ENCODE measurements at places on chromosomes 16 and 17.
A peak's percentile ranks its signal among the peaks of the same experiment; 100 is the strongest.

DNA sequence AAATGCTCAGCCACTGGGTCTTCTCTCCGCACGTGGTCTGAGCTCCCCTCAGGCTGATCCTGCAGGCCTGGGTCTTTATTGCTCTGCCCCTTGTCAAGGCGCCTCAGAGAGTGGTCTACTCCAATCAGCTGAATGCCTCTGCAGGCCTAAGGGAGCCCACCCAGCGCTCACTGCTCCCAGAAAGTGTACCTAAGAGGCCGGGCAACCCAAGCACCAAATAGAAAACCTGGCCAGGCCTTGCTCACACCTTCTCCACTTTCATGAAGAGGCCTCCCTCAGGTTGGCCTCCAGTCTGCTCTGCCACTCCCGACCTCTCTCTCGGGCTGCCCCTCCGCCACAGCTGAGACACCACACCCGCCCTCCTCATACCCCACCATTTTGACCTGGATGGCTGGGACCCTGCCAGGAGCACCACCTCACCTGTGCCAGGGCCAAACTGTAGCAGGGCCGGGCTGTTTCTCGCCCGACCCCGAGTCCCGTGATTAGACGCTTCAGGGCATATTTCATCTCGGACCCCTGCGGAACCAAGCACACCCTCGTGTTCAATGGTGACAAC lies 665 bp downstream of the MYBBP1A start:
- no peaks in the 10 kb centered on the region for H3K27me3 ChIP-seq
- no peak for DNase-seq
- H3K4me1 ChIP-seq, result peaks cover 23% of the 10 kb centered on the region
- peak overlapping the region; percentile 51 for H3K27ac ChIP-seq

GRCh38 chr17:55228683-55229192 lies 36.0 kb upstream of the HLF start:
- H3K4me1 ChIP-seq, result no peaks in the 10 kb centered on the region
- no peak overlapping the region for H3K27ac ChIP-seq
- peaks cover 10% of the 10 kb centered on the region for H3K27me3 ChIP-seq
- H3K36me3 ChIP-seq, result no peaks in the 10 kb centered on the region

- H3K4me3 ChIP-seq, result peak overlapping the region; percentile 79
- no peaks in the 10 kb centered on the region for H3K27me3 ChIP-seq
- peaks cover 20% of the 10 kb centered on the region for H3K36me3 ChIP-seq
- H3K4me1 ChIP-seq, result peaks cover 66% of the 10 kb centered on the region
- no peak for DNase-seq
- H3K27ac ChIP-seq, result peak overlapping the region; percentile 80
Measured at GRCh38 chr17:14304222-14304772, 3.4 kb downstream of the HS3ST3B1 start.

DNA sequence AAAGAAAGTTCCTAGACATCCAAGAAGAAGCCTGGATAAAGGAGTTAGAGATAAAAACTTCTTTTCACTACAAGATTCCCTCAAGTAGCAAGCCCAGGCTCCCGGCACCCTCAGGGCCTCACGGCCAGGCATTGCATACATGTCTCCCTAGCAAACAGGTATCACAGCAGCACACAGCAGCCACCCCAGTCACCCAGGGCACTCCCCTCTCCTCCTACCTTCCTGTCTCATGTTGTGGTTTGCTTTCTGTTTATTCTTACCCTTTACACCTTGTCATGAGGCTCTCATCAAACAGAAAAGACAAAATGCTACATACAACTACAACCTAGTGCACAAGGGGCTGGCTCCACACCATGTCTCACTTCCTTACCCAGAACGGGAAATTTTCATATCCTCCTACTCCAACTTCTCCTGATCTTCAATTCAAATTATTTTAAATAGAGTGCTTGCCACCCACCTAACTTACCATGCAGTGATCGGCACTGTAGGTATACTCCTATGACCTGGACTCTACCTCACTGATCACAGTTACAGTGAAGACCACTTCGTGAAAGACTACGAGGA lies 42.7 kb downstream of the XPO6 start:
- no peak overlapping the region for H3K4me3 ChIP-seq
- peaks cover 35% of the 10 kb centered on the region for H3K36me3 ChIP-seq
- peak overlapping the region; percentile 28 for H3K27ac ChIP-seq
- DNase-seq, result no peak
- H3K27me3 ChIP-seq, result peaks cover 3% of the 10 kb centered on the region

GRCh38 chr17:79997011-79997660 lies 38.5 kb downstream of the TBC1D16 start:
- no peaks in the 10 kb centered on the region for H3K27me3 ChIP-seq
- H3K4me1 ChIP-seq, result peaks cover 19% of the 10 kb centered on the region
- H3K4me3 ChIP-seq, result no peak overlapping the region

DNA sequence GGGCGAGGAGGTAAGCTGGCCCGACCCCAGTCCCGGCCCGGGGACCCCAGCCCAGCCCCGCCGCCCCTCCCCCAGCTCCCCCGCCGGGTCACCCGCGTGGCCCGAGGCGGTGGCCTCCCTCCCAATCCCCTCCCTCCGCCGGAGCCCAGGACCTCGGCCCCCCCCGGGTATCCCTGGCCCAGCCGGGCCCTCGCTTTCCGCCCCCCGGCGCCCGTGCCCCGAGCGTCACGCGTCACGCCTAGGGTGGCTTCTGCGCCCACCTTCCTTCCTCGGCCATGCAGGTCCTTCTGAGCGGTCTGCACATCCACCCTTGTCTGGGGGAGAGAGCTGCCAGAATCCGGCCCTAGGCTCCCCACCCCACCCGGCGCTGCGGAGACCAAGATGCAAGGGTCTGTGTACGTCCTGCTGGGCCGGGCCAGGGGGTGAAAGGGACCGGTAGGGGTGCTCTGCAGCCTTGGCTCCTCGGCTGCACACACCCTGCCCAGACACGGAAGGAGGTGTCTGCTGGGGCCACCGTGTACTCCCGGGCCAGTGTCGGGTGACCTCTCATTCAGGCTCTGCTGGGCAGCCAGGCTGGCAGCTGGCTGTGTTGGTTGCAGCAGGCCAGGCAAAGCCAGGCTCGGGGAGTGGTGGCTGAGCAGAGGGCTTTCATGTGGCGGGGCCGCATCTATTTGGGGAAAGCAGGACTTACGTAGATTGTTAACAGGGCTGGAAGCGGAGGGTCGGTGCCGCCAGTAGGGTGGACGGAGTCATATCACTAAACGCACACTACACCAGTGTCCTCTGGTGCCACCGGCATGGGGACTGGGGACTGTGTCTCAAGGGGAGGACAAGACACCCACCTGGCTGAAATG lies 754 bp downstream of the RAB11FIP4 start:
- peaks cover 32% of the 10 kb centered on the region for H3K27me3 ChIP-seq
- DNase-seq, result no peak
- H3K4me1 ChIP-seq, result no peaks in the 10 kb centered on the region
- peak overlapping the region; percentile 20 for H3K4me3 ChIP-seq

DNA sequence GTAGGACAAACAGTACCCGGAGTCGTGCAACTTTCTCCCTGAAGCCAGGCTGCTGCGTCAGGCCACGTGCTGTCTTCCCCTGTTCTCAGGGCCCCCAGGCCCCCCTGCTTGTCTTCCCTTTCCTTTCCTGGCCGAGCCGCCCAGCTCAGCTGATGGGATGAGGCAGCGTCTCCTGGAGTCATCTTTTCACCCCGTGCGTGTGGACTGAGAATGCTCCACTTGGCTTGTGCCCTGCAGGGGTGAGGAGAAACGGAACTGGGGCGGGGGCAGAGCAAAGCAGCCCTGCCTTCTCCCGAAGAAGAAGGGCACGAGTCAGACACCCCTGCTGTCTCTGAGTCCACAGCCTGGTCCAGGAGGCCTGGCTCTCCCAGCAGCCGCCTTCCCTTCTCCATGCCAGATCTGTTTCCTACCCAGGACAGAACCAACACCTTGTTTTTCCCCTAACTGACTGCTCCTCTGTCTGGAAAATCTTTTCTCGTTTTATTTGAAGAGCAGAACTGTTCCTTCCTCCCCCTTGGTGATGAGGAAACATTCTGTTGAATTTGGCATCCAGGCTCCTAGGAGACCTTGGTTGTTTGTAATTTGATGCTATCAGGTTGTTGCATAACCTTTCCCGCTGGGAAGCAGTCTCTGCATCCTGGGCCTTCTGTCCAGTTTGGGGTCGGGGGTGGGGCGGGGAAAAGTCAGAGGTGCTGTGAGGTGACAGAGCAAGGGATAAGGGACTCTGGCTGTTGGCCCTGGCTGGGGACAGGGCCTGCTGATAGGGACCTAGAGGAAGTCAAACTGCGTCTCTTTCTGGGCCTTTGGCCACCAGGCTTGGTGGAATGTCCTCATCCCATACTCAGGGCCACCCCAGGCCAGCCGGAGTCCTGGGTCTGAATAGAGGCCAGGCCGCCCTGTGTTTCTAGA lies 78.8 kb downstream of the WIPI1 start:
- DNase-seq, result peak; percentile 94
- peak overlapping the region; percentile 100 for H3K27ac ChIP-seq
- H3K27me3 ChIP-seq, result peaks cover 4% of the 10 kb centered on the region
- peak overlapping the region; percentile 80 for H3K4me3 ChIP-seq
- no peaks in the 10 kb centered on the region for H3K36me3 ChIP-seq
- H3K4me1 ChIP-seq, result peaks cover 62% of the 10 kb centered on the region

- H3K27ac ChIP-seq, result peak overlapping the region; percentile 38
- no peaks in the 10 kb centered on the region for H3K27me3 ChIP-seq
- H3K36me3 ChIP-seq, result 0 out of 2 replicates have a peak, but pooled peaks cover 2% of the 10 kb centered on the region
- DNase-seq, result peak; percentile 36
- H3K4me1 ChIP-seq, result peaks cover 40% of the 10 kb centered on the region
Measured at GRCh38 chr17:75271233-75271954, 363 bp upstream of the MIF4GD start.
